ENCODE measurements at places on chromosomes 5 and 9. TPM values are rescaled to one million over a fixed set of nuclear protein-coding genes. Genes with fewer than 3 reads are reported as not detected.

Gene CDX1
- total RNA-seq: 0.68 TPM

Gene GPR150
- not detected for total RNA-seq

Gene FANCC
- total RNA-seq: 22.5 TPM

Gene RNF183
- 0.53 TPM for total RNA-seq

- H3K27ac ChIP-seq: no peak overlapping the region
- no peak overlapping the region for H3K4me3 ChIP-seq
- H3K4me1 ChIP-seq: peaks cover 13% of the 10 kb centered on the region
Measured at GRCh38 chr9:79989079-79989478, 417.3 kb downstream of the TLE4 start.

DNA sequence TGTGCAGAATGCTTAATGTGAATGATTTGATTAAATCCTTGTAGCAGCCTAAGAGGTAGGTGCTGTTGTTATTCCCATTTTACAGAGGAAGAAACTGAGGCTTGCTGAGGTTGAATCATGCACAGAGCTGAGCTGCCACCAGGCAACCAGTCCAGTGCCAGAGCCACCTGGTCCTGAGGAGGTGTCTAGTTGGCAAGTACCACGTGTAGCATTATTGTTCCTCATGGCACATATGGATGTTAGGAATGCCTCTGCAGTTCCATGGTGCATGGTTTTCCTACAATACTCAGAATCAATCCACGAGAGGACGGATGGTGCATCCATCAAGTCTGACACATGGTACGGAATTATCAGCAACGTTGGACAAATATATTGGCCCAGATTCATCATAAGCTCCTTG, 8.9 kb downstream of the UBE2QL1 start:
- no peak overlapping the region for H3K4me3 ChIP-seq
- no peak for DNase-seq
- no peak overlapping the region for H3K27ac ChIP-seq

Gene EEIG1
- total RNA-seq: 62.8 TPM

DNA sequence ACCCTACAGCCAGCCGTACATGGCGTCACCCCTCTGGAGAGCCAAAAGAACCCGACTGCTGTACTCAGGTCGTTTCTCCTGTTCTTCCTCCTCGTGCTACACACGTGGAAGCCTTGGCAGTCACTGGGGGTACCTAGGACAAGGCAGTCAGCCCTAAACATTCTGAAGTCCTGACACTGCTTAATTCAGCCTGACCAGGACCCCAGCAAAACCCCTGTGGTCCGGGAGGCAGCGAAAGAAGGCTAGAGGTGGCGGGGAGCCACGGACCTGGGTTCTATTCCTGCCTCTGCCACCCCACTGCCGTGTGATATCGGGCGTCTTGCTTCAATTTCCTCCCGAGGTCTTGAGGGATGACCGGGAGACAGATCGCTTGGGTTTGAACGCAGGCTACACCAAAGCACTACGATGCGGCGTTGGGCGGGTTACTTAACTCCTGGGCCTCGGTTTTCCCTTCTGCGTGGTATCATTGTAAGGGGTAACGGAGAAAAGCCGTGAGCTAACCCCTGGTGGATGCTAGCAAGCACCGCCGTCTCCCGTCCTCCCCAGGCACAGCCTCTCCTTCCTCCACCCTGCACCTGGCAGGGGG, 429 bp upstream of the ARL10 start:
- peaks cover 8% of the 10 kb centered on the region for H3K4me1 ChIP-seq
- H3K36me3 ChIP-seq: peaks cover 15% of the 10 kb centered on the region

DNA sequence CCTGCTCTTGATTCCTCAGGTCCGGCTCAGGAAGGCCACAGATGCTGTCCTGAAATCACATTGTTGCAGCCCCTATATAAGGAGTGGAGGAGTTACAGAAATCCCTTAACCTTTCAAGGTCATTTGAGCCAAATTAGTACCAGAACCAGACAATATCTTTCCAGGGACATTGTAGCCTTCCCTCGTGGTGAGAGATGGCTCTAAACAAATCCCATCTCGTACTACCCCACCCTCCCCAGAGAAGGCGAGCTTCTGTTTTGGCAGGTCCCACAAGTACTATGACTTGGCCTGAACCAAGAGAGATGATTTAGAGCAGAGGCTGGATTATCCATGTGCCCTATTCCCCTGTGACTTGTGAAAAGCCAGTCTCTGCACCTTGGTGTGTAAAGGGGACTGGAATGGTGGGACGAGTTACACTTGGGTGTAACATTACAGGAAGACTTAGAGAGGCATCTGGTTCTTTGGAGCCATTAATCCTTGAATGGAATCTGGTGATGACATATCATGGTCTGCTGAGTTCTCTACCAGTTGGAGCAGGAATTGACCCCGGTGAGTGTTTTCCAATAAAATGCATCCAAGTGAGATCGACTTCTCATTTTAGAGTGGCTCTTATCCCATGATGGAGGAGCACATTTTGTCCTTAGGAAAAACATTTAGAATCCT, at the start of gene FAM240B:
TSS of gene FAM240B (minus strand) at position 51 of the 663 bp plus-strand sequence. CDS start 16,134 bp downstream, outside the sequence.
- H3K27ac ChIP-seq: no peak within 1 kb of the TSS
- H3K4me1 ChIP-seq: no peaks in the 10 kb centered on the region
- no peaks in the 10 kb centered on the region for H3K27me3 ChIP-seq

Gene RALGPS1
- 26.9 TPM for total RNA-seq

Gene LURAP1L
- total RNA-seq: 32.7 TPM

DNA sequence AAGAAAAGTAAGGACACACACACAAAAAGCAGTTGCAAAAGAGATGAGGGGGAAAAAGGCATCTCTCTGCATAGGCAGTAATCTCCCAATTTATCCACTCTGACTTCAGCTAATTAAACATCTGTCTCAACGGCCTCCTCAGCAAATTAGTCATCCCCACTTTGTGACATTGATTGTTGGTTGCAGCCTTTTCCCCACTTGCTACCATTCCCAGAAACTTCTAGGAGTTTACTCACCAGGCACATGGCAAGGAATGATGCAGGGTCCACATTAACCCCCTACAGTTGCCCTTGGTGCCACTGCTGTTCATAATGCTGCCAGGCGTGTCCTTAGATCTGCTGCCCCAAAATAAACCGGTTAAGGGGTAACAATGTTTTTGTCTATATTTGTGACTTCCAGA, 174.6 kb downstream of the MAPKAP1 start:
- no peak for DNase-seq
- H3K4me1 ChIP-seq: peaks cover 19% of the 10 kb centered on the region
- H3K4me3 ChIP-seq: no peak overlapping the region

Gene SLC46A2
- total RNA-seq: not detected

Gene KDM3B
- total RNA-seq: 94.0 TPM

DNA sequence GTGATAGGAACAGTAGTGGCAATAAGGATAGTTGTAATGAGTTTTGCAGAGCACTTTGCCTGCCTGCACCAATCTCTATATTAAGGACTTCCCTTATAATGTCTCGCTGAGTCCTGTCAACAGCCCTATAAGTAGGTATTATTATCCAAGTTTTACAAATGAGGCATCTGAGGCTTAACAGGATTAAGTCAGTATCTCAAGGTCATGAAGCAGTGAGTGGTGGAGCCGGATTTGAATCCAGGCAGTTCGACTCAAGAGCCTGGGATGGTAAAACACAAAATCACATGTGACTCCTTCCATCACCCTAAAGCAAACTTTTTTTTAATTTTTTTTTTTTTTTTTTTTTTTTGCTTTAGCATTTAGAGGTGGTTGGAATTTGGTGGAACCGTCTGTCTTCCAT, 59.0 kb upstream of the RARS1 start:
- no peak overlapping the region for H3K27ac ChIP-seq
- no peak for DNase-seq
- no peak overlapping the region for H3K4me3 ChIP-seq
- no peaks in the 10 kb centered on the region for H3K27me3 ChIP-seq
- peaks cover 15% of the 10 kb centered on the region for H3K36me3 ChIP-seq

Gene PCDHGB2
- 0.86 TPM for total RNA-seq

Gene CER1
- 1.0 TPM for total RNA-seq

- no peaks in the 10 kb centered on the region for H3K36me3 ChIP-seq
- no peak for DNase-seq
- no peak overlapping the region for H3K4me3 ChIP-seq
- no peaks in the 10 kb centered on the region for H3K27me3 ChIP-seq
- no peak overlapping the region for H3K27ac ChIP-seq
Measured at GRCh38 chr5:142939006-142939405, 168.8 kb downstream of the ARHGAP26 start.
